Activated T-cell treated with anti-CD3 and anti-CD28 coated beads for 24 hours (primary cell): ENCODE measurements at places on chromosomes 3 and 15.

DNA sequence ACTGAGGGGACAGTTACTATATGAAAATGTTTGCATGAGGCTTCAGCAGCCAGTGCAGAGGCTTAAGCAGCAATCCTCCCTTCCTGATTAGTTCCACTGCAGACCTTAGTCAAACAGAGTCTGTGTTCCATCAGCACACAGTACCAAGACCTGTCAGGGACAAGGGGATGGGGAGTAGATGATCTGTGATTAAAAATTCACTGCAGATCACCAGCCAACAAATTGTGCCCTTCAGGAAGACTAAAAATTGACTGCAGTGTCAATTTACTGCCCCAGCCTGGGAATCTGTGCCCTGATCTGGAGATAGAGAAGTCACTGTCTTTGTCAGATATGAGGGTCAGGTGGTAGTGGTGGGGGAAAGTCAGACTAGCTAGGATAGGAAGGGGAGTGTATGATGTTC lies 13.8 kb upstream of the NMNAT3 start:
- DNase-seq: no peak

DNA sequence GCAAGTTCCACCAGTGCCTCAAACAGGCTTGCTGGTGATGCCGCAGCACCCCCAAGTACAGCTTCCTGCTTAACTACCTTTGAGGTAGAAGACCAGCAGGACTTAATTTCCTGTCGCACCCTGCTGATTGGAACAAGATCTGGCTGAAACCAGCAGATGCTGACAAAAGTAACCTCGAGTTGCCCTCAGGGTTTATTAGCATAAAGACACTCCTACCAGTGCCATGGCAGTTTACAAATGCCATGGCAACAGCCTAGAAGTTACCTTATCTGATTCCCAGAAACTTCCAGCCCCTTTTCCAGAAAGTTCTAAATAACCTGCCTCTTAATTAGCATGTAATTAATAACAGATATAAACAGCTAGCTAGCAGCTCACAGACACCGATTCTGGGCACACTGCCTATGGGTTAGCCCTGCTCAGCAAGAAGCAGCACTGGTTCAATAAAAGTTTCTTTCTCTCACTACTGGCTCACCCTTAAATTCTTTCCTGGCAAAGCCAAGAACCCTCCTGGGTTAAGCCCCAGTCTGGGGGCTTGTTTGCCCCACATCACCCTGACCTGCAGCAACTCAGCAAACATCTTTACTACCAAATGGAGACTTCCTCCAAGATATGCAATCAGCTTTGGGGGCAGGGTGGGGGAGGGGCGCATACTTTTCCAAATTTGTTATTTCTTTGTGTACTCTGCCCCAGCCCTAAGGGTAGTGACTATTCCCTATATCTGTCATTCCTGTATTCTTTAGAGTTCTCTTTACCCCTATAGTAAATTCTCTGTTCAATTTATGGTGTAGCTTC lies 54.2 kb downstream of the MAP4 start:
- DNase-seq: no peak

DNA sequence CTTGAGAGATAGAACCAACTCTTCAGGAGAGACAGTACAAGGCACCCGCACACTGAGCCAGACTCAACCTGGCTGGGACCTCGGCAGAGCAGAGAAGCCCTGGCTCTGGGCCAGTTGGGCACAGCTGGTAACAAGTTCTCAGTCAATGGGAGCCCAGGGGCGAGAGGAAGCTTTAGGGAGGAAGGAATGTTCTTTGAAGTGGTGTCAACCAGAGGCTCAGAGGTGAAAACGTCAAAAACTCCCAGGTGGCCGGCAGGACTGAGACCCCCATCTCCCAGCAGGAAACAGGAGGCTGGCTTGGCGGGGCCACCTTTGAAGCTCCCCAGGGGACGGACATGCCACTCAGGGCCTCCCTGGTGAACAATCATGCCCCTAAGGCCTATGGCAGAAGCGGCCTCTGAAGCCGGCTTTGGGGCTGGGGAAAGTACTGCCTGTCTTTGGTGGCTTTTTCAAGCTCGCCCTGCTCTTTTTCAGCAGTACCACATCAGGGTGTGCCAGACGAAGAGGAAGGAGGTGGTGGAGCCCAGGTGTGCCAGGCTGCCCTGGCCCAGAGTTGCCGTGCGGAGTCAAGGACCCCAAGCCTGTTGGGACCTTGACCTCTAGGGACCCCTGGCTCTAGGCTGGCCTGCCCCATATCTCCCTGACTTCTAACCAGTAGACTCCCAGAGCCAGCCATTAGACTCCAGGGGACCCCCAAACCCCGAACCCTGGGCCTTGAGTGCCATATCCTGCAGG lies 16.7 kb upstream of the TBC1D21 start:
- DNase-seq: no peak

DNA sequence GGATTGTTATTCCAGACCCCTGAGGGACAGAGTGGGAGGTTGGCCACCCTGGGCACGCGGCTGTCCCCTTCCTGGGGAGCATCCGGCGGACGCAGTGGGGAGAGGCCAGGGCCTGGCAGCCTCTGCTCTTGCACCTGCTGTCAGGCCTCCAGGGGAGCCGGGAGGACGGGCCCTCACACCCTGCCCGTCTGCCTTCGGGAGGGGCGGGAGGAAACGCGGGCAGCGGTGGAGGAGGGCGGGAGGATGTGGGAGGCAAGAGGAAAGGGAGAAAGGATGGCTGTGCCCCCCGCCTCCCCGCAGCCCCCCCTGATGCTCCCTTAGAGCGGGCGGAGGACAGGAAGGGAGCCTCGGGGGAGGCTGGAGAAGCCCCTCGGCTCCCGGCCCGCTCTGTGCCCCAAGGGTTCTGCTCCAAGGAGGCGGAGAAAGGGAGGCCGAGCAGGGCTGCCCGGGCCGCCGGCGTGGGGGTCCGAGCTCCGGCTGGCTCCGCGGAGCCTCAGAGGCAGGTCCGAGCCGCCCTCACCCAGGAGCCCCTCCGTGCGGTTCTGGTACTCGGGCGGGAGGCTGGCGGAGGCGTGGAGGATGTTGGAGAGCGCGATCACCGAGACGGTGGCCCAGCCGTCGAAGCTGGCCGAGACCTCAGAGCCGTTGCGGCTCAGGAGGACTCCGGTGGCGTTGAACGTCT lies 40.9 kb downstream of the MUC20 start:
- DNase-seq: no peak

- peak; percentile 59 for DNase-seq
Measured at GRCh38 chr15:72117486-72118016, 399 bp downstream of the MYO9A start.
